Effector memory CD4-positive, alpha-beta T cell (primary cell): ENCODE measurements at places on chromosomes 12 and 14.

DNA sequence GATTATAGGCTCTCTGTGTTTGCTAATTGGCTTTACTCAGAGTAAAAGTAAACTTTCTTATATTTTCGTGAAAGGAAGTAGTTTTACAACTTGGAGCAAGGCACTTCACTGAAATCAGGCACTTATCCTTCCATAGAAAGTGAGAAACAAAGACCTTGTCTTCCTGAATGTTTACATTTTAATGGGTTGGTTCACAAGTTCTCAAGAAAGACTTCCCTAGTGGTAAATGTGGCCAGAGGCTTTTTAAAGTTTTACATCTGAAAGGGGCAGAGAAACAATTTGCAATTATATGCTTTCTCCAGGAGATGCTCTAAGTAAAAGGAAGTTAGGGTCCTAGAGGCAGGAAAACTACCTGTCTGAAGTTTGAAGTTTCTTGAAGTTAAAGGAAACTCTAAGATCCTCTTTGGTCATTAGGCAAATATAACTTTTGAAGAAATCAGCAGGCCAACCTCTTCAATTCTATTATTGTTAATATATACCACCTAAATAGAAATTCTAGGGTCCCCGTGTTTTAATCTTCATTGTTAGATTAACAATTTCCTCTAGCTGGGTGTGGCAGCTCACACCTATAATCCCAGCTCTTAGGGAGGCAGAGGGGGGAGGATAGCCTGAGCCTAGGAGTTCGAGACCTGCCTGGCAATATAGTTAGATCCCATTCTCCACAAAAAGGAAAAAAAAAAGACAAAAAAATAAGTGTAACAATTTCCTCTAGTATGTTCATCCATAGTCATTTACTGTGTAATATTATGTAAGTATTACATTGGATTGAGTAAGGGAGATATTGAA, 644.9 kb upstream of the FOXG1 start:
- no peak for DNase-seq

- no peak for DNase-seq
These were observed 9.8 kb downstream of the DLK1 start for GRCh38 chr14:100736269-100737180.

DNA sequence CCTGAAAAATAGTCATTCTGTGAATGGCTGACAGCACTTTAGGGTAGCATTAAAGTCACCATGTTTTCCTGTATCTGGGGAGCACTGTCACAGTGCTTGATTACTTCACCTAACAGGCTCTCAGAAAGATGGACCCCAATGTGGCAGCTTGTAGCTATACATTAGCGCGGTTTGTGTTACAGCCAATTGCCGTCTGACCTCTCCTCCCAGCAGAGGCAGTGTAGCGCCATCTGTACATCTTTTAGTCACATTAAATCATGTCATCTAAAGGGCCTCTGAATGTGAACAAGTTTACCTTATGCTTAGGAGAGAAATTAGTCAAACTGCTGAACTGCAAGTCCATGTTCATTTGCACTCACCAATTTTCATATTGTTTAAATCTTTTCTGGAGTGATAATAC, 113.7 kb downstream of the LMO3 start:
- no peak for DNase-seq

DNA sequence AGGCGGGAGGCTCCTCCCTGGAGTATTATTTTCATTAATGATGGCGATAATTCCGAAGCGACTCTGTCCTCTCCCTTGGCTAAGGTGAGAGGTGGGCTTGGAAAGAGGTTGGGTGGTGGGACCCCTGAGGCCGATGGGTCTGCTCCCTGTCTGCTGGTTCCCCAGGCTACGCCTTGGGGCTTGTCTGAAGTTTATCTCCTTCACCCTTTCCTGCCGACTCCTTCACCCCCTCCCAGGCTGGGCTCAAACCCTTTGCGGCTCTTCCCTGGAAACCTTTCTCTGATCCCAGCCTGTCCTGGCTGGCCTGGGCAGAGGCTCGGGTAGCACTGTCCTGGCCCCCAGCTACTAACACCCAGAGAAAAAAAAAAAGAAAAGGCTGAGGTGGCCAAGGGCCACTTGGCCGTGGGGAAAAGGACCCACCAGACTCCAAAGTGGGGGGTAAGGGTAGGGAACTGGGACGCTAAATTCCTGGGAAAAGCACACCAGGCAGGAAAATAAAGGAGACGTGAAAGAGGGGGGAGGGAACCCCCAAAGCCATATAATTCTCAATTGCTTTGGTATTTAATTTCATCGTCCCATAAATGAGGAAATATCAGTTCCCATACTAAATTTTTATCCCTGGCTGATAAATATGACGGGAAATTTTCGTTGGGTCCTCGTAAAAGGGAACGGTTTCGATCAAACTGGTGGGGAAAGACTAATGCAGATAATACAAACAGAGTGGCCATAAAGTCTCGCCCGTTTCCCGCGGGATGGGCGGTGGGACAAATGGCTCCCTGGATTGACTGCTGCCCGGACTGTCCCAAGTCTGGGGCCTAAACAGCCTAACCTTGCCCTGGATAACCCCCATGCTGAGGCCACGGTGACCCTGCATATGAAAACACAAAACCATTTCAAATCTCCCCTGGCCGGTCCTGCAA, 2.0 kb upstream of the HOXC10 start:
- DNase-seq: no peak

DNA sequence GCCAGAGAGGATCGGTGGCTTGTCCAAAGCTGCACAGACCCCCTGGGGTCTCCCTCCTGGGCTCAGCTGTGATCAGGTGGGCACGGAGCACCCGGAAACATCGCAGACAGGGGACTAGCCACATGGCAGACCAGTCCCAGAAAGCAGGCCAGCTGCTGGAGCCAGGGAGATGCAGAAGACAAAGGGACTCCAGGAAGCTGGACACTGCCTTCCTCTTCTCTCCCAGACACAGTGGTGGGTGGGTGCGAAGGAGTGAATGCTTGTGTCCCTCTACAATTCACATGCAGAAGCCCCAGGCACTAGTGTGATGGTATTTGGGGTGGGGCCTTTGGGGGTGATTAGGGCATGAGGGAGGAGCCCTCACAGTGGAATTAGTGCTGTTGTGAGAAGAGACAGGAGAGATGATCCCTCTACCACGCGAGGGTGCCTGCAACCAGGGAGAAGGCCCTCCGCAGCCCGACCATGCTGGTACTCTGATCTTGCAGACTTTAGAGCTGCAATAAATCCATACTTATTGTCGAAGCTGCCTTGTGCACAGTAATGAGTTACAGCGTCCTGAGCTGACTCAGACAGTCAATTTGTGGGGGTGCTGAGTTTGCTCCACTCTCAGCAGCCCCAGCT, 95.2 kb downstream of the CALM1 start:
- DNase-seq: no peak

DNA sequence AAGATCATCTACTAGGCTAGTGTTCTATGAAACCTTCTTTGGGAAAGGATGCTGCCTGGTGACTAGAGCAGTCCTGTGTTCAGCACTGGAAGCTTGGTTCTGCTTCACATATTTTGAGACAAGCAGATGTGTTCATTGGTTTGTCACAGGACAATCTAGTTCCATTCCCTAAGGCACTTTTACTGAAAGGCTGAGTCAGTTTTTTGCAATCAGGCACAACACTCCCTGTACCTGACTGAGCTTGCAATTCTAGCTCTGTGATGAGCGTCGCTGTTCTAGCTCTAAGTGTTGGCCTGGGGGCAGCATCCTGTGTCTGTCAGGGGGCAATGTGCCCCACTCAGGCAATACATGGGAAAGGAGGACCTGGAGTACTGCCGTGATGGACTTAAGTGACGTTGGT, 144.4 kb downstream of the CAND1 start:
- DNase-seq: no peak

DNA sequence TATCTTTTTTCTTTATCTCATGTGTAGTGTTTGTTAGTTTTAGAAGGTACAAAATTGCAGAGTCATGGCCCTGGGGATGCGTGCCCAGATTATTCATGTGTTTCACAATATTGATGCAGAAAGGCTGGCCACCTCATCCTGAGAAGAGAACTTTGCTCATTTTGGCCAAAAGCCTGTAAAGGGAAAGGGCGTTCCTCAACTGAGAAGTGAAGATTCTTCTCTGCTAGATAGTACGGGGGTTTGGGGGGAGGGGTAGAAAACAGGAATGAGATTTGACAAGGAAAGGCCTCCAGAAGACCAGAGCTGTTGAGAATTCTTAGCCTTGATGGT, 1.7 kb downstream of the MGST1 start:
- DNase-seq: no peak

GRCh38 chr14:90661866-90662265, 154.4 kb downstream of the TTC7B start:
- DNase-seq: no peak

- no peak for DNase-seq
These were observed 30.2 kb downstream of the GPR68 start for GRCh38 chr14:91214306-91214705.

- no peak for DNase-seq
These were observed 249.9 kb downstream of the SLC15A4 start for GRCh38 chr12:128573907-128574306.

- no peak for DNase-seq
These were observed 1082.4 kb downstream of the TMTC2 start for GRCh38 chr12:83769151-83769550.

GRCh38 chr12:27334042-27334720, 1.5 kb downstream of the BMAL2 start:
- DNase-seq: no peak

GRCh38 chr12:68100241-68100640, 59.3 kb downstream of the IFNG start:
- no peak for DNase-seq

DNA sequence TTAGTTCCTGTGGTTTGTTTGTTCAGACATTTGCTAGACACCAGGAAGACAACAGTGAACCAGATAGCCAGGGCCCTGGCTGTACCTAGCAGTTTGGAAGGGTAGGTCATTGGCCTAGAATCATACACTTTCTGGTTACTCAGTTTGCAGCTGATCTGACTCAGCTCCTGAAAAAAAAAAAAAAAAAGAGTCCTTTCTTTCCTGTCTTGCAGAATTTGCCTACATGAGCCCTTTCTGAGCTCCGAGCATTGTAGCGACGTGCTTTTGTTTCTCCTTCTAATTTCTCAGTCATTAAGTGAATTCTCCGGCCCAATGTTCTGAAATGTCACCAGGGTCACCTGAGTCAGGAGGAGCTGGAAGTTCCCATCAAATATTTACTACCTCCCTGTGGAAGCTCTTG, 2.4 kb downstream of the CABP1 start:
- no peak for DNase-seq

DNA sequence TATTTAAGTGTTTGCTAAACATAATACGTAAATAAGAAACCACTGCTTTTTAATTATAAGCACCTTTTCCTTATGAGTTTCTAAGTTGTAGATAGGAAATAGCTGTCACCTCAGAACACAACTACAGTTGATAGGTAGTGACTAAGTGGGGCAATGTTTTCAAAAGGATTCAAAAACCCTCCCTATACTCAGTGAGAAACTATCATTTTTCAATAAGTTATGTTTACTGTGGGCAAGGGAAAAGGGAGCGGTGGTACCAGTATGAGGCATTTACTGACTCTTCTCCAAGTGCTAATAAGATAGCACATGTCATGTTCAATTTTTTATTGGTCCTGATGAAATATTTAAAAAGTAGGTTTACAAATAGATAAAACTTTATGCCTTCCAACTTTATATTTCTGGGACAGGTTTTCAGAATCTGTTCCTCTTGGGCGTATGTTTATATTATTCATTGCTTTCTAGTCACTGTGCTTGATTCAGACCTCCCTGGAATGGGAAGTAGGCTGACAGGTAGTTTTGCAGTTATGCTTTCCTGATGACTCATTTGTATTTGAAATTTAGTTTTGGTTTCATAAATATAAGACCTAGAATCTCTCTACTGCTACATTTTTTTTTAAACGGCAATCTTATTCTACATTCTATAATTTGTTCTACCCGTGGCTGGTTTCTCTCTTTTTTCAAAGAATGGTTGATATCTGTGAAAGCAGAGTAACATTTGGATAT, 153.1 kb downstream of the TMEM117 start:
- no peak for DNase-seq

GRCh38 chr12:7961395-7962178, 25.6 kb upstream of the SLC2A3 start:
- DNase-seq: no peak

- DNase-seq: no peak
These were observed 515.7 kb upstream of the ATXN7L3B start for GRCh38 chr12:74021937-74022336.

- DNase-seq: no peak
These were observed 728.8 kb upstream of the LMO3 start for GRCh38 chr12:17334784-17335183.

- DNase-seq: no peak
These were observed 12.6 kb upstream of the KRT7 start for GRCh38 chr12:52220477-52220876.

- no peak for DNase-seq
These were observed 12.8 kb upstream of the PLEKHG3 start for GRCh38 chr14:64691376-64691775.

- no peak for DNase-seq
These were observed 1.7 kb downstream of the TNFRSF1A start for GRCh38 chr12:6340032-6340638.

DNA sequence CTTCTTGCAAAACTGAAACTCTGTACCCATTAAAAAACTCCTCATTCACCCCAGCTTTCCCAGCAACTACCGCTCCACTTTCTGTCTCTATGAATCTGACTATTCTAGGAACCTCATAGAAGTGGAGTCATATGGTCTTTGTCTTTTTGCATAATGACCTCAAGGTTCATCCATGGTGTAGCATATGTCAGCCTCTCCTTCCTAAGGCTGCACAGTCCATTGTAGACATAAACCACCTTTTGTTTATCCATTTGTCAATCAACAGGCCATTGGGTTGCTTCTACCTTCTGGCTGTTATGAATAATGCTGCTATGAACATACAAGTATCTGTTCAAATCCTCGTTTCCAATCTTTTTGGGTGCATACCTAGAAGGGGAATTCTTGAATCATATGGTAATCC, 21.1 kb downstream of the NT5DC3 start:
- DNase-seq: no peak

- DNase-seq: no peak
These were observed 21.9 kb upstream of the IFT81 start for GRCh38 chr12:110102255-110102654.

DNA sequence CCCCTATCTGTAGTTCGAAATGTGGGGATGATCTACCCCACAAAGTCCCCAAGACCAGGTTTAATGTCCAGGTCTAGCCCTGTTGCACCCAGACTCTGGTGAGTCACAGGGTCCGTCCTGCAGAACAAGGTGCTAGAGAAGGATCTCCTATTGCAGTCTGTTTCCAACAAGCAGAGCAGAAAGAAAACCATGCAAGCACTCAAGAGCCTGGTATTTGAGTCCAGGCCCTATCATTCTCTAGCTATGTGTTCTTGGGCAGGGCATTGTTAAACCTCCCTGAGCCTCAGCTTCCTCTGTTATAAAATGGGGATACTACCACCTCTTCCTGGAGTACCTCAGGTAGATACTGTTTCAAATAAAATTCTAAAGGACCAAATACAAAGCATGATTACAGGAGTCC, 24.4 kb downstream of the MAP3K9 start:
- no peak for DNase-seq

GRCh38 chr14:62428429-62429203, 616.6 kb downstream of the KCNH5 start:
- DNase-seq: no peak
